ENCODE measurements at places on chromosomes 2 and 18.

DNA sequence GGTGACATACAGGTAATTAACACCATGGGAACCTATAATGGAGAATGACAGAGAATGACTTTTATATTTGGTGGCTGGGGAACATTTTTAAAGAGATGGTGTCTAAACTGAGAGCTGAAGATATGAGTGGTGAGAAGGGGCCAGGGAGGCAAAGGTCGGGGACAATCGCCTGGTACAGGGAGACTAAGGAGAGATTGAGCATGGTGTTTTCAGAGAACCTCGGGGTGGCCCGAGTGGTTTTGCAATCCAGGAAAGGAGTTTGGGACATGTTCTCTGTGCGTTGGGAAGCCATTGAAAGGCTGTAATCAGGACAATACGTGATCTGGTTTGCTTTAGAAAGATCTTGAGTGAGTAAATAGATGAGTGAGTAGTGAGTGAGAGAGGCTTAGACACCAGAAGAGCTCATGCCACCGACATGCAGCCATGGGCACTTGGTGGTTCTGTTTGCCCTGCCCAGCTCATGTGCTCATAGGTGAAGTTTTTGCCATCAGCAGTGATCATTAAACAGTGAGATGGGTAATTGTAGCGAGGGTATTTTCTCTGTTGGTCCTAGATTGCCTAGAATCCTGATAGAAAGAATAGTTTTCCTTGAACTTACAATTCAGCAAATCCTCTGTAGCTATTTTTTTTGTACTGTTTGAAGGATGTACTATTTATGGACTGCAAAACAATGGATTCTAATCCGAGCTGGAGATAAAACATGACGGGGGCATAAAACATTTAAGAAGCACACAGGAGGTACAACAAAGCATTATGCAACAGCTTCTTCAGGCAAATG is 114.7 kb downstream of the SH3RF3 start:
- DNase-seq, result no peak

DNA sequence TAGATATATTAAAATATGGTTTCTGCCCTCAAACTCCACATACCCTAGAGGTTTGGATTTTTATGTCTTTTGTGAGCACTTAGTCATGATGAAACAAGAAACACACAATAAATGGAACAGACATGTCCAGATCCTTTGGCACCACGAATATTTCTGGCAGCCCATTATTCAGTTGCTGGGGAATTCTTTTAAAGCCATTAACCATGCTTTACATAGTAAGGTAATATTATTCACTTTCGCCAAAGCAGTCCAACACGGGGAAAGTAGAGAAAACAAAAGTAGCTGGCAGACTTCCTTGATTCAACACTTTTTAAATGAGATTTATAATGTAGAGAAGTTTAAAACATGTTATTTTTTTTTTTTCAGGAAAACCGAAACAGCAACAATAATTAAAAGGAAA is 235.4 kb downstream of the PIEZO2 start:
- no peak for DNase-seq

GRCh38 chr2:152613235-152613634 is 104.0 kb downstream of the PRPF40A start:
- DNase-seq, result no peak

GRCh38 chr2:138470941-138471340 is 30.6 kb upstream of the SPOPL start:
- DNase-seq, result no peak

DNA sequence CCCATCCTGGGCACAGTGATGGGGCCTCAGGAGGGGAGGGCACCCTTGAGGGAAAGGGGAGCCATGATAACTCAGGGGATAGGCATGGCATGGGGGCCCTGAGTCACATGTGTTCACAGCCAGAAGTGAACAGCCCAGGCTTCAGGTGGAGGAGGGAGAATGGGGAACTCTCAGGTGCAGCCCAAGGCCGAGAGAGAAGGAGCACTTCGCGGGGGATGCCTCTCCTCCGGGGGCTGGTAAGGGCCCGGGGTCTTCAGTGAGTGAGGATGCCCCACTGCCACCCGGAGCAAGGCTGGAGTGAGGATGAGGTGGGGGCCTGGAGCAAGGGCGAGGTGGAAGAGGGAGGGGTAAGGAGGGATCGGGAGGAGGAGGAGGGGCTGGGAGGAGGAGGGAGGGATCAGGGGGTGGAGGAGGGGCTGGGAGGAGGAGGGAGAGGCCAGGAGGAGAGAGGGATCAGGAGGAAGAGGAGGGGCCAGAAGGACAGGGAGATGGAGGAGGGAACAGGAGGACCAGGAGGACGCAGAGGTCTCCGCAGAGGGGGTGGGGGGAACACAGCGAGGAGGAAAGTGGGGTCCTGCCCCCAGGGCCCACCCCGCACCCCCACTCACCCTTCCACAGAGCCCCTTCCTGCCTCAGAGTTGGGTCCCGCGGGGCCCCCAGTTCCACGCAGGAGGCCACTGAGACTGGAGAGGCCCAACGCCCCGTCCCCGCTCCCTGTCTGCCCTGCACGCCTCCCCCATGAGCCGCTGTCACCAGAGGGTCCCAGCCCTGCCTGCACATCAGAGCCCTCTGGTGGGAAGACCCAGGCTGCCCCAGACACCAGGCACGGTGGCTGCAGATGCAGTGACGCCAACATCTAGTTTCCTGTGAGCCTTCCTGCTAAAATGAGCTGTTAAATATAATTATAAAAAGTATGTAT is 42.8 kb downstream of the RAMP1 start:
- no peak for DNase-seq

- DNase-seq, result no peak
Observed at GRCh38 chr2:143347271-143347695, 218.1 kb downstream of the ARHGAP15 start.

DNA sequence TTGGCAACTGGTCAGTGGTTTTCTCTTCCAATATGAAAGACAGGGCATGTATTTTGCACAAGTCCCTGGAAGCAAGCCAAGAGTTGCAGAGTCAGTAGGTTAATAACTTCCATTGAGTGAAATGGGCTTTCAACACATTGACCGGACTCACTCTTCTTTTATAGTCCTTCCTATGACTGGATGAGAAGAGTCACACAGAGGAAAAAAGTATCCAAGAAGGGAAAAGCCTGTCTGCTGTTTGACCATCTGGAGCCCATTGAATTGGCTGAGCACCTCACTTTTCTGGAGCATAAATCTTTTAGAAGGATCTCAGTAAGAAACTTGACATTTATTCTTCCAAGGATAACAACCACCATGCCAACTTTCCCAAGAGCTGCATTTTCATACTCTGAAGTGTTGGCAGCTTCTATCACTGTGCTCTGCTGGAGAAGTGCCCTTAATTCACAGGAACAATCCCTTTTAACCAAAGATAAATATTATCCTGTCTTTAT is 45.4 kb downstream of the RASGRP3 start:
- DNase-seq, result no peak

DNA sequence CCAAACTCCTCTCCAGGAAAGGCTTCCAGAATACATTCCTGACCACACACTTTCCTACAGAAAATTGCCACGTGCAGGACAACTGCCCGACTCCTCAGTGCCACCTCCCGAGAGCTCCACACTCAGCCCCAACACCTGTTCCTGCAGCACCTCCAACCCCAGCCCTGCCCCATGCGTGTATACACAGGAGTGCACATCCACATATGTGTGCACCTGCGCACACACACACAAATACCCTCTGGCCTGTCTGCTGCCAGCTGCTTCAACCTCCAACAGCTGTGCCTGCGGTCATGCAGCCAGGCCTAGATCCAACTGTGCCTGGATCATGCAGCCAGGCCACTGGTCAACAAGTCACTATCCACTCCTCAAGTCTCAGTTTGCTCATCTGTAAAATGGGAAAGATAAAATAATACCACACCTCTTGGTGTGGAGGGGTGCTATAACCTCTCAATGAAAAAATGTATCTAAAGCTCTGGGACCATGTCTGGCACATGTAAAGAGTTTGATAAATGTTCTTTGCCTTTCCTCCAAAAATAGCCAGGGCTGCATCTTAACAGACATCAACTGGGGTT is 152.1 kb upstream of the ID2 start:
- DNase-seq, result no peak

DNA sequence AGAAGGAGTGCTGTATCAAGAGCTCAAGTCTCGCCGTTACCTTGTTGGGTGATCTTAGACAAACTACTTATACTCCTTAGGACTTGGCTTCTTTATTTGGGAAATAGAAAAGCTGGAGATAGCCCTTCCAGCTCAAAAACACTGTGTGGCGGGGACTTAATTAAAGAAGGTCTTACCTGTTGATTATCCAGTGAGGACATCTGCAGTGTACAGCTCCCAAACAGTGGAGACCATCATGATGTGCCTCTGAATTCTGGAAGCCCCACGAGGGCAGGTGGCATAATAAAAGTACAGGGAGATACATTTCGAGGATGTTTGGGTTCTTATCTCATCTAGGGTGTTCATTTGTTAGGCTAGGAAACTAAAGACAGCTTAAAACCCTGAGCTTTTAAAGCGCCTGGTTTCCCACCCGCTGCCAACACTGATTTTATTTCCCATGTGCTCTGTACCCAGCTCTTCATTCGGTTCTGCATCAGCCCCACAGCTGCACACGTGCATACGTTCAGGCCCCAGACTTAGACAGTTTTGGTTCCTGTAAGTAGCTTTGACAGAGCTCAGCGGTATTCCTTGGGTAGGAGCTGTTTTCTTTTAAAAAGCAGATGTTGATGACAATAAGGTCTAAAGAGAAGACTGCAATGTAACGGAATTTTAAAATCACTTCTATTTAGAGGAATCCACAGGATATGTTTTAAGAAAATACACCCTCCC is 80.5 kb upstream of the SIX2 start:
- no peak for DNase-seq

- DNase-seq, result no peak
Observed at GRCh38 chr2:42359304-42359964, 1.6 kb downstream of the COX7A2L start.

- DNase-seq, result no peak
Observed at GRCh38 chr2:82233806-82234205, 1929.3 kb upstream of the LRRTM1 start.

- no peak for DNase-seq
Observed at GRCh38 chr18:75052475-75052874, 156.5 kb downstream of the PTGR3 start.

- no peak for DNase-seq
Observed at GRCh38 chr2:71851094-71851750, 296.4 kb downstream of the CYP26B1 start.

DNA sequence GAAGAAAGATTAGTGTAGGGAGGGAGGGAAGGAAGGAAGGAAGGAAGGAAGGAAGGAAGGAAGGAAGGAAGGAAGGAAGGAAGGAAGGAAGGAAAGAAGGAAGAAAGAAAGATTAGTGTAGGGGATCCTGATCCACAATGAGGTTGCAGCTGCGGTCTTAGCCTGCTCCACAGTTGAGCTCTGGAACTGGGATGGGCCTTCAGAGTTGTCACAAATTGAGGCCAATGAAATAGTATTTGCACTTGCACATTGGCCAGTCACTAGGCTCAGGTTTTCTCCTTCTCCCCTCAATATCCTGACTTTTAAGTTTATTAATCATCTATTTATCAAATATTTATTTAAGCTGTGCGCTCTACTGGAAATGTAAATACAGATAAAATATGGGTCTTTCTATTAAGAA is 34.3 kb downstream of the DOK6 start:
- DNase-seq, result no peak

DNA sequence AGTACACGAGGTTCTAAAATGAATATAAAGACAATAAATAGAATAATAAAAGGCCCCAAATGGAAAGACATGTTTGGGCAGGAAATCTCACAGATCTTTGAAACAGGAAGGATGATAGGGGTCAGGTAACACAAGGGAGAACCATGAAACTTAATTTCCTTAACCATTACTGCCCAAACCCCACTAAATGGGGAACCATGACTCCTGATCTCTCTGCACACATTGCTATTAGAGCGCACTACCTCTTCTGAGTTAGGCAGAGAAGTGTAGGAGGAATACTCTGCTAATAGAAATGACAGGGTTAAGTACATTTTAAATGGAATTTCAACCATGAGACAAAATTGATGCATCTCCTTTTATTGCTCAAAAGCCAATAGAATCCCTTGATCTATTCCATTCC is 213.7 kb upstream of the SETBP1 start:
- DNase-seq, result no peak

- DNase-seq, result no peak
Observed at GRCh38 chr2:224222974-224223373, 178.9 kb downstream of the FAM124B start.

DNA sequence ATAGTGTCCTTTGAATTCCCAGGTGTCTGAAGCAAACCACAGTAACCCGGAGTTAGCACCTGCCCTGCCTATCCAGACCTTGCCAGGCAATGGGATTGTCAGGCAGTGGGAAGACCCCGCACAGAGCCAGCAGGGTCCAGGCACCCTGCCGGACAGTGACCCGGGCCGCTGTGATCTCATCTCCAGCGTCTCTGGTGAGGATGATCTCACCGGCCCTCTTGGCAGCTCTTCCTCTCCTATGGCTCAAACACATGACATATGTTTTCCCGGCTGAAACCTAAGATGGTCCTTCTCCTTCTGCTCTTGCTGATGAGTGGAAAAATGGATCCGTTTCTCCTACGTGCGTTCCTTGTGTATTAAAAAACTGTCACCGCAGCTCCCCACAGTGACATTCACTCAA is 75.1 kb downstream of the ACOXL start:
- DNase-seq, result no peak

DNA sequence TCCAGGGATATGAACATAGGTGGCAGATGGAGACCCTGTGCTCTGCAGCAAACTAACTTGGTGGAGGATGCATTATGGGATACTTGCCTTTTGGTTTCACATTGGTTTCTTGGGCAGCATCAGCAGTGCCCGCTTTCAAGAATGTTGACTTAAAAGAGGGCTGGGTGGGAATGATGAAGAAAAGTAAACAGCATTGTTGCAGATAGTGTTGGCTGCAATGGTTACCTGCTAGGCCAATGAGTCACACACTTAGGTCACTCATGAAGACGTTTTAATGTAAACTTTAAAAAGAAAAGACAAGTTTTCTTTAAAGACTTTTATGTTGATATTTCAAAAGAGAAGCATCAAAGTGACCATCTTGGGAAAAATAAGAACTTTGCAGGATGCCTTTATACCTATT is 26.1 kb upstream of the FAM237A start:
- DNase-seq, result no peak

- no peak for DNase-seq
Observed at GRCh38 chr2:101738649-101739048, 41.1 kb downstream of the MAP4K4 start.

DNA sequence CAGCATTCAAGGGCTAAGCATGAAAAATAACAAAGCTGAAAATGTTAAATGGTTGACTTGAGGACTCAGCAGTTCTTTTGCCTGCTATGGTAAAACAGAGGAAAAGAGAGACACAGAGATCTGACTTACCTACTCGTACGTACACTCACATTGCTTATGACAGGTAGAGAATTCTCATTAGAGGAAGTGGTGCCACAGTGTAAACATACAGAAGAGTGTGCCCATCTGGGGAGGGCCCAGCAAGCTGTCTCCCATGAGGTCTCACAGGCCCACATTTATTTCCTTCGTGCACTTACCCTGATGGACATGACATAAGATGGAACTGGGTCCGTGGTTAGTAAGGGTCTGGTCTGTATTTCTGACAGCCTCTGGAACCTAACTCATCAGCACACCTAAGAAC is 729.1 kb downstream of the BCL11A start:
- DNase-seq, result no peak

DNA sequence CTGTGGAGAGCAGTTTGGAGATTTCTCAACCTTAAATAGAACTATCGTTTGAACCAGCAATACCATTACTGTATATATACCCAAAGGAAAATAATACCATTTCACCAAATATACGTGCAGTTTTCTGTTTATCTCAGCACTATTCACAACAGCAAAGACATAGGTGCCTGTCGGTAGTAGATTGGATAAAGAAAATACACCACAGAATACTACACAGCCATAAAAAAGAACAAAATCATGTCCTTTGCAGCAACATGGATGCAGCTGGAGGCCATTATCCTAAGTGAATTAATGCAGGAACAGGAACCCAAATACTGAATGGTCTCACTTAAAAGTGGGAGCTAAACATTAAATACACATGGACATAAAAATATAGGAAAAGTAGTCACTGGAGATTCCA is 81.3 kb downstream of the SMCHD1 start:
- no peak for DNase-seq

Data from NCI-H345 (cell line).